ENCODE measurements at places on chromosomes 16 and 17. TPM values are rescaled to one million over a fixed set of nuclear protein-coding genes. Genes with fewer than 3 reads are reported as not detected.

GDE1 gene
- 81.3 TPM for total RNA-seq

SLC16A13 gene
- total RNA-seq: 9.2 TPM

DGKE gene
- total RNA-seq: 4.7 TPM

MGRN1 gene
- 41.3 TPM for total RNA-seq

VAT1L gene
- not detected for total RNA-seq

SULT1A1 gene
- total RNA-seq: 5.7 TPM
